ENCODE measurements at places on chromosomes 1 and 21.
A peak's percentile ranks its signal among the peaks of the same experiment; 100 is the strongest.

- no peak for DNase-seq
Observed at GRCh38 chr1:75092141-75092540, 42.0 kb upstream of the LHX8 start.

DNA sequence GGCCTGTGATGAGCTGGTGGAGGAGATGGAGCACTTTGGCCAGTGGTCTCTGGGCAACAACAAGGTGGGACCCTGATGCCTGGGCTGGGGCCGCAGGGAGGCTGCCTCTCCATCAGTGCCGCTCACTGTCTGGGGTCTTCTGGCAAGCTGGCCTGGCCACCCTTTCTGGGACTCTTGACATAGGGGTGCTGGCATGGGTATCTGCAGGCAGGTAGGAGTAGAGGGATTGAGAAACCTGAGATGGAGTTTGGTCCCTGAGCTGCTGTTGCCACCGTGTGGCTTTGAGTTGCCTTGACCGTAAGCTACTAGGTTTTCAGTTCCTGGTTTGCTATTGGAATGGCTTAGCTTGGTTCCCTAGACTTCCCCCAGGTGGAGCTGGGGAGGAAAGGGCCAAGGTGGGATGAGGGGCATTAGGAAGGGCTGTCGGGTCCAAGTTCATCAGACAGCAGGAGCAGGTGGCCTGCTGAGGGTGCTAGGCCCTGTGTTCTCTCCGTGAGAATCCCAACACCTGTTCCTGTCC is 13.2 kb upstream of the MFN2 start:
- DNase-seq: peak; percentile 43

- no peak for DNase-seq
Observed at GRCh38 chr1:24105368-24106160, 6.4 kb downstream of the MYOM3 start.

GRCh38 chr1:63663873-63664272 is 70.7 kb downstream of the PGM1 start:
- DNase-seq: no peak

DNA sequence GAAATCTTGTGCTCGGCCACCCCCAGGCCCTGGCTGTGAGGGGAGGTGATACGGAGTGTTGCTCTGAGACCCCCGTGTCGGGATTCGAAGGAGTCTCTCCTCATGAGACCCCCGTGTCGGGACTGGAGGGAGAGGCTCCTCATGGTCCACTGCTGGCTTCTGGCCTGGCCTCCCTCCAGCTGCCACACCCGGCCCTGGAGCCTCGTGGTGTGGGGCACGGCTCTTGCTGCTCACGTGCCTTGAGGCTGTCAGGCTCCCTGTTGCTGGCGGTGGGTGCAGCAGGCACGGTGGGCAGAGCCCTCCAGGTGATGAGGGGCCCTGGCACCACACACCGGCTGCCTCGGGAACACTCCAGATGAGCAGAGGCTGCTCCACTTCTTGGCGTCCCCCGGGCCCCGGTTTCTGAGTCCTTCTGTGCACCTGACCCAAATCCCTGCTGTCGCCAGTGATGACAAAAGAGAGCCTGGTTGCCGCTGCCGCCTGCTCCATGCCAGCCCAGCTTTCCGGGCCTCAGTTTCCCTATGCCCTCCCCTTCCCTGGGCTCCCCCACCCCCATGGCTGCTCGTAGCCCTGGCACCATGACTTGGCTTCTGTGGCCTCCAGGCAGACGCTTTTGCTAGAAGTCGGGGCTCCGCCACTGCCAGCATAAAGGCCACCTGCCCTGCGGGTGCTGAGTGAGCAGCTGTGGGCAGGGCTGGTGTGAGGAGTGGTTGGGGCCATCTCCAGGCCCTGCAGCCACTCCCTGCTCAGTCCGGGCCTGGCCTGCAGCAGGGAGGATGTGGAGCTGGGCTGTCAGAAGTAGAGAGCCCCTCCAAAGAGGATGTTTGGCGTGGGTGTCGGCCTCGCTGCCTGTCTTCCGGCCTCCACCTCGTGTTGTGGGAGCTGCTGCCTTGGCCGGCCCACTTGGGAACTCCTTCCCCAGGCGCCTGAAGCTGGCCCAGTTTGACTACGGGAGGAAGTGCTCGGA is 11.8 kb downstream of the TMEM240 start:
- DNase-seq: no peak
